NCI-H2029 (cell line): ENCODE measurements at places on chromosomes 2 and 18.

GRCh38 chr18:51852681-51853080, 487.3 kb upstream of the DCC start:
- no peak for DNase-seq

DNA sequence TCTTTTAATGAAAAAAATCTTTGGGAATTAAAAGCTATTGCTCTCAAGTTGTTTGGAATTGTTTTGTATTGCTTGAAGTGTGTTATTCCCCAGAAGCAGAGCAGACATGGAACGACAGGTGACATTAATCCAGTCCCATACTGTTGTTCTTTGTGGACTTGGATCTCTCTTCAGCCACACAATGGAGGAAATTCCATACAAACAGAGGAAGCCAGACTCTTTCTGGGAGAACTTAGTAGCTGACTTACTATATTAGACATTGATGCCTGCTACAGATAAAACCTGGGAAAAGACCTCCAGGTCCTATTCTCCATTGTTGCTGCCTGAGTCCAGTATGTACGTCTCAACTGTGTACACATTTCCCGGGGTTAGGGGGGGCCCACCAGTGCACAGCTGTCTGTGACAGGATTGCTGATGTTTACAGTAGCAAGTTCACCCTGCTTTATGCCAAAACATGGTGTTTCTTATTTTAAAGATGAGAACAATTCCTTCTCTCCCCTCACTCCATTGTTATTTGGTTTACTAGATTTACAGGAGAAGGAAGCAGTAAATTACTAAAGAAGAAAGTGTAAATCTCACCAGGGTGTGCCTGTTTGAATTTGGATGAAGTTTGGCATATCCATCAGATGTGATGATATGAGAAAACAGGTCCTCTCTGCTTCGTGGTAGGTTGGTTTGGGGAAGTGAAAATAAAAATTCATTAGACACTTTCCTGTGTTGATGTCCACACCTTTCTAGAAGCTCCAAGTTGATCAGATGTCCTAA, 142.4 kb upstream of the RBBP8 start:
- no peak for DNase-seq

DNA sequence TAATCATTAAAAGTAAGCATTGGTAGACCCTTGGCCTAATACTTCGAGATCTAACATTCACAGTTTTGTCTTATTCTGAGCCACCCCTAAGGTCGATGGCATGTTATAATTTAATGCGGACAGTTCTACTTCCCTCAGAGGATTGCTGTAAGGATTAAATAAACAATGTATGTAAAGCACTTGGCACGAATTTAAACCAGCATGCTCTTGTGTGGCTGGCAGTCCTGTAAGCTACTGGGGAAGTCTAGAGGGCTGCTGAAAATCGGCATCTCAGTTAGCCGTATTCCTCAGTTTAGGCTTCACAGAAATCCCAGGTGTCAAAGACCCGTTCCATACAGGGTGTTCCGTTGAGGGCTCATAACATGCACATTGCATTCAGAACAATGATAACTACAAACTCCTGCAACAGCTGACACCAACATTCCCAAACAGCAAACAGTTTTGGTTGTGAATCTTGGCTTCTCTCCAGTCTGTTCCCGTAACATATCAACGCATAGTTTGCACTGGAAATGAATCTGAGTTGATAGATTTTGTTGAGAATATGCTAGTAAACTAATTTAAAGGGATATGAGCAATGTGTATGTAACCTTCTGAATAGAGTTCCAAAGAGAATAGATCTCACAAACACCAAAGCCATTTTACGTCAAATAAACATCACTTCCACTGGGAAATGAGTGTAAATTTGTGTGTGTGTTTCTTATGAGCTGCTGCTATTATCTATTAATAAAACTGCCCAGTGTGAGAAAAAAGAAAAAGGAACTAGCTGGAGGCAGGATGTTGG, 52.2 kb upstream of the ACKR3 start:
- DNase-seq = no peak

DNA sequence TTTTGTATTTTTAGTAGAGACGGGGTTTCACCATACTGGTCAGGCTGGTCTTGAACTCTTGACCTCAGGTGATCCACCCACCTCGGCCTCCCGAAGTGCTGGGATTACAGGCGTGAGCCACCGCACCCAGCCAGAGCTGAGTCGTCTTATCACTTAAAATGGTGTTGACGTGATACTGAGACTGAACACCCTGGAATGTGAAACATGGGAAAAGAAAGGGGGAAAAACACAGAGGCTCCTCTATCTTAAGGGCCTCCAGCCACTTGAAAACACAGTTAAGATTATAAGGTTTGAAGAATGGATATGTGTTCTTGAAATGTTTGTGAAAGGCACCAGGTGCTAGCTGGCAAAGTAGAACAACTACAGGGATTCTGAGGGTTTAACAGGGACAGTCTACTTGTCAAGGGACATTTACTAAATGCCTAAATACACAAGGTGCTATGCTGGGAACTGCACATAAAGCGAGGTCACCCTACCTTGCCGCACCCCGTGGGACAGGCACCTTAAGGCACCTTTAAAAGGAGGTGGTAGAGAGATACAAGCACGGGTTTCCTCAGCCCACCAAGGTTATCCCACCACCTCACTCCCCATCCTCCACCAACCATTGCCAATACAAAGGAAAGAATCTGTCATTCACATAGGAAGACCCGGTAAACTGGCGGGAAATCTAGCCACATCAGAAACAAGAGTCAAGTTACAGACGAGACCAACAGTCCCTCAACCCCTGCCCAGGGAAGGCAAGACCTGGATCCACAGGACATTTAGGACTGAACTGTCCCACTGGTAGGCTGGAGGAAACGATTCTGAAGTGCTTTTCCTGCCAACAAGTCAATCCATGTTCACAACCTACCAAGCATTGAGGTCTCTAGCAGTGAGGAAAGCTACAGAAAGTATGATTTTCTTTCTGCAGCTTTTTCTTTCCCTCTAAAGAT, 43.4 kb downstream of the STK39 start:
- no peak for DNase-seq

DNA sequence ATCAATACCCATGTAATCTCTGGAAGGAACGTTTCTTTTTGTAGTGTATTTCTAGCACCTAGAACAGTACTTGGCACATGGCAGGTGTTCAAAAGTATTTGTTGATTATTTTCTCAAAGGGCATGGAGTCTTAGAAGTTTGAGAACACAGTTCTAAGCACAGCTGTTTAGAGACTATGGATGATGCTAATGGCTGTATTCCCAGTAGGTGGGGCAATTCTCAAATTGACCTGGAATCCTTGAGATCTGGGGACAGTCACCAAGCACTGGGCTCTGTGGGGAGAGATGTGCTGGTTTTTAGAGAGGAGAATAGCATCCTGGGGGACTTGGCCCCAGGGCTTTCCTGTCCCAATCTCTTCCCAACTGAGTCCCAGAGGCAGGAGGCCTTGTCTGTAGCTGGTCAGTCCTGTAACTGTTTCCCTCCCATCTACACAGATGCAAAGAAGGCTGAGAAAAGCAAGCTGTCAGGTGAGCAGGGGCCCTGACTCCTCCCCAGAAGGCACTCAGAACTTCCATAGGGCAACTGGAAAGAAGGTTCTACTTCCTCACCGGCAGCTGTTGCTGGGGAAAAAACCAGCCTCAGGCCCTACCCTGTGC, 17.5 kb upstream of the IL36G start:
- no peak for DNase-seq
